ENCODE measurements at places on chromosomes 2 and 18.

- DNase-seq, result no peak
These were observed 103.2 kb upstream of the ZFP36L2 start for GRCh38 chr2:43329637-43330036.

GRCh38 chr18:24118750-24119577 is 19.9 kb upstream of the CABYR start:
- peak; percentile 65 for DNase-seq

DNA sequence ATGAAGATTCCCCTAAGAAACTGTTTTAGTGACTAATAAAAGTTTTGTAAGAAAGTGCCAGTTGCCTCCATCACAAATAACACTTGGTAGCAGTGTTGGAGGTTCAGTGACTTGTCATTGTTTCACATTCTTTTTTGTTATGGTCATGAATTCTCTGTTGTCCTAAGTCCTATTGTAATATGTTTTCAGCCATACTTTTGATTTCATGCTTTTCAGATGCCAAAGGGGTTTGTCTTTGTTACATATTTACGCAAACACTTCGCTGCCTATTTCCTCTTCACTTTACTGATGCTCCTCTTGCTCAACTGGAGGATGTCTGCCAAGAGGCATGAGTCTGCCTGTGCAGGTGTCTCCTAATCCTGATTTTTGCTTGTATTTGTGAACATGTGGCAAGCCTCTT is 66.6 kb downstream of the PHLPP1 start:
- no peak for DNase-seq

GRCh38 chr2:111688482-111688881 is 195.5 kb downstream of the ANAPC1 start:
- DNase-seq, result no peak

All from stimulated activated CD8-positive, alpha-beta memory T cell treated with anti-CD3 and anti-CD28 coated beads, Interleukin-2, amount 100 ng/mL, for 1 hour (primary cell).